Osteocyte (in vitro differentiated cells): ENCODE measurements at places on chromosomes 3 and 15. TPM values are rescaled to one million over a fixed set of nuclear protein-coding genes. Genes with fewer than 3 reads are reported as not detected.

The SLC9C1 gene
- total RNA-seq = not detected in 2 replicates

The PLCB2 gene
- 0.40 and 1.2 TPM in 2 replicates for total RNA-seq

The BOC gene
- 17.9 and 22.4 TPM in 2 replicates for total RNA-seq

The IMPG2 gene
- 0.60 and 0.73 TPM in 2 replicates for total RNA-seq

The ZNF592 gene
- 30.1 and 31.0 TPM in 2 replicates for total RNA-seq

The CISH gene
- 1.7 and 2.4 TPM in 2 replicates for total RNA-seq

The CKMT1B gene
- total RNA-seq = not detected in 2 replicates

The GREM1 gene
- total RNA-seq = 252 and 294 TPM in 2 replicates

The ZPLD1 gene
- not detected in 2 replicates for total RNA-seq

- peaks cover 1% of the 10 kb centered on the region for H3K27me3 ChIP-seq
- H3K4me3 ChIP-seq = peak overlapping the region; percentile 21
- H3K36me3 ChIP-seq = no peaks in the 10 kb centered on the region
- H3K4me1 ChIP-seq = peaks cover 43% of the 10 kb centered on the region
Observed at GRCh38 chr15:34799149-34800101, 4.1 kb upstream of the ACTC1 start.

- DNase-seq = no peak
- H3K27ac ChIP-seq = peak overlapping the region; percentile 73
- peak overlapping the region; percentile 2 for H3K4me3 ChIP-seq
- H3K4me1 ChIP-seq = peaks cover 37% of the 10 kb centered on the region
- no peaks in the 10 kb centered on the region for H3K36me3 ChIP-seq
- no peaks in the 10 kb centered on the region for H3K27me3 ChIP-seq
Observed at GRCh38 chr15:60413231-60413824, 15.5 kb upstream of the ANXA2 start.

- peak overlapping the region; percentile 90 for H3K27ac ChIP-seq
- no peak for DNase-seq
- H3K4me1 ChIP-seq = peaks cover 75% of the 10 kb centered on the region
Observed at GRCh38 chr3:115804200-115804599, 180.9 kb downstream of the GAP43 start.

DNA sequence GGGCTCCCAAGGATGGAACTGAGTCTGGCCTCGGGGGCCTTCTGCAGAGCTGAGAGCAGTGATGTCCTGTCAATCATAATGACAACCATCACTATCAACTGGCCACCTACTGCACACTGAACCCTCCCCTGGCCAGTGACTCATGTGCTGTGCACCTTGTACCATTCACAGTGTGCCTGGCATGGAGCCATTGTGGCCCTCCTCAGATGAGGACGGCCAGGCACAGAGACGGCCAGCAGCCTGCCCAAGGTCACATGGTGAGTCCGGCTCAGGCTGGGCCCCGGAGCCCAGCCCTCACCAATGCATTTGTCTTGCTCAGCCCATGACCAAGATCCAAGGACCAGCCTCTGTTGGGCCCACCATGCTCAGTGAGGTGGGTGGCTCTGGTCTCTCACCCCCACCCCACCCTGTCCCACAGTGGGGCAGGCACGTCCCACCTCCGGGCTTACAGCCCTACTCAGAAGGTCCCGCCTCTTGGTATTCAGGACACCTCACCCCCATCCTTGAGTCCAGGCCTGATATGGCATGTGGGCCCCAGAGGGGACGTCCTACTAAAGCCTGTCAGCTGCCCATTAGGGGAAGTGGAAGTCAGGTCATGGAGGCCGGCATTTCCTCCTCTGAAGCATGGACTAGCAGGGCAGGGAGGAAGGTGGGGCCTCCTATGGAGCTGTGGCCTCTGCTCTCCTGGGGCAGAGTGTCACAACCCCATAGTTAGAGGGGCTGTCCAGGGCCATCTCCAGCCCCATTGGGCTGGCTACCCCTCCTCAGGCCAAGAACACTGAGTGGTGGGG, 35.9 kb upstream of the TMEM115 start:
- no peak for DNase-seq
- H3K36me3 ChIP-seq = no peaks in the 10 kb centered on the region
- H3K27ac ChIP-seq = no peak overlapping the region
- no peak overlapping the region for H3K4me3 ChIP-seq

- peaks cover 2% of the 10 kb centered on the region for H3K4me1 ChIP-seq
- peaks cover 56% of the 10 kb centered on the region for H3K27me3 ChIP-seq
Observed at GRCh38 chr15:69893863-69894262, 203.9 kb downstream of the TLE3 start.

GRCh38 chr3:72517336-72517735, 330.9 kb downstream of the SHQ1 start:
- H3K4me1 ChIP-seq = peaks cover 35% of the 10 kb centered on the region
- H3K27me3 ChIP-seq = no peaks in the 10 kb centered on the region
- H3K4me3 ChIP-seq = no peak overlapping the region
- no peak overlapping the region for H3K27ac ChIP-seq
- H3K36me3 ChIP-seq = no peaks in the 10 kb centered on the region
- DNase-seq = no peak
